Caco-2 (cell line): ENCODE measurements at places on chromosomes 7 and 10. TPM values are rescaled to one million over a fixed set of nuclear protein-coding genes. Genes with fewer than 3 reads are reported as not detected.

Gene SLC29A4
- 34.6 and 38.4 TPM in 2 replicates for total RNA-seq

- no peak overlapping the region for H3K4me3 ChIP-seq
- H3K27me3 ChIP-seq: no peaks in the 10 kb centered on the region
- no peaks in the 10 kb centered on the region for H3K36me3 ChIP-seq
- H3K27ac ChIP-seq: peak overlapping the region; percentile 31
Observed at GRCh38 chr10:103576862-103577261, 83.4 kb downstream of the NEURL1 start.

DNA sequence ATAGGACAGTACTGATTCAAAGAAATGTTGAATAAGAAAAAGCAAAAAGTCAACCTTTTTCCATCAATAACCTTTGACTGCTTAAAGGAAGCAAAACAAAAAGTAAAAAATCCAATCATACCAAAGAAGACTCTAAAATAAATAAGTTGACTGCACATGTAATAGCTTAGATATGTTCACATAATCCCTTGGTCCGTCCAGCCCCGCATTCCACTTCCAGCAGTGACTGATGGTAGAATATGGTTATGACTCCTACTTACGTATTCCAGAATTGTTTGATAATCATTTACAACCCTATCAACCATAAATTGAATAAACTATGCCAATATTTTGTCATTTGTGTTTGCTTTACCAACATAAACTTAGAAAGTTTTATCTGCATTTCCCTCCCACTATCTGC is 77.9 kb downstream of the CTNNA3 start:
- H3K27me3 ChIP-seq: no peaks in the 10 kb centered on the region
- H3K4me1 ChIP-seq: no peaks in the 10 kb centered on the region
- H3K4me3 ChIP-seq: no peak overlapping the region

GRCh38 chr10:52956461-52956860 is 183.9 kb upstream of the MBL2 start:
- peak; percentile 65 for DNase-seq
- peak overlapping the region; percentile 65 for H3K27ac ChIP-seq
- no peaks in the 10 kb centered on the region for H3K27me3 ChIP-seq
- peaks cover 37% of the 10 kb centered on the region for H3K4me1 ChIP-seq
- H3K4me3 ChIP-seq: no peak overlapping the region
- no peaks in the 10 kb centered on the region for H3K36me3 ChIP-seq

GRCh38 chr10:24650669-24651391 is 72.9 kb downstream of the ARHGAP21 start:
- no peaks in the 10 kb centered on the region for H3K36me3 ChIP-seq
- no peaks in the 10 kb centered on the region for H3K27me3 ChIP-seq
- no peaks in the 10 kb centered on the region for H3K4me1 ChIP-seq
- peak overlapping the region; percentile 4 for H3K27ac ChIP-seq
- peak; percentile 23 for DNase-seq
- H3K4me3 ChIP-seq: no peak overlapping the region

DNA sequence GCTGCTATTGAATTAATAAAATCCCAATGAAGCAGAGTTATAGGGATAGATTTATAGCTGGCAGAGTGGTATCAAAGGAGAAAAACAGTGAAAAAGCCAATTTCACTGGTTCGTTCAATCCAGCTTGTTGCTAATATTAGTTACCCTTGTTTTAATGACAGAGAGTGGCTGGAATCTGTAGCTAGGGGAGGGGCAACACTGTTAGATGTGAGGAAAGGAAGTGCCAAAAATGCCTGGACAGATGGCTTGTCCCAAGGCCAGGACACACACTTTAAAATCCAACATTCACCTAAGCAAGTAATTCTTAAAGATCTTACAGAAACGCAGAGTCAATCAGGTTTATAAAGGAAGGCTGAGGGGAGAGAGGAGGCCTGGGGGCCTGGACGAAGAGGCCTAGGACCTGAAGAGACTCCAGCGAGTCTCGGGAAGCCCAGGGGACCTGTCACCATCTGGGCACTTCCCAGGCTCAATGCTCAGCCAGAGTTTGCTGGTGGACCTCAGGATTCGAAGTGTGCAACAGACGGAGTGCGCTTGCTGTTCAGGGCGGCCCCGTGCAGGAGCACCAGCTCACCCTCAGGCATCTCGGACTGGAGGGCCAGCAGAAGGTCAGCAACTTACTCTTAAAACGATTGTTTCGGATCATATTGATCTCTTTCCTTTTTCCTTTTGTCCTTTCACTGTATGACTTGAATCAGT is 36.7 kb downstream of the TMEM248 start:
- no peak overlapping the region for H3K27ac ChIP-seq
- H3K27me3 ChIP-seq: no peaks in the 10 kb centered on the region
- peaks cover 5% of the 10 kb centered on the region for H3K4me1 ChIP-seq
- H3K4me3 ChIP-seq: no peak overlapping the region

Gene CNTNAP2
- 42.5 and 45.0 TPM in 2 replicates for total RNA-seq

- no peaks in the 10 kb centered on the region for H3K27me3 ChIP-seq
- H3K4me3 ChIP-seq: peak overlapping the region; percentile 75
- H3K36me3 ChIP-seq: no peaks in the 10 kb centered on the region
- H3K4me1 ChIP-seq: peaks cover 16% of the 10 kb centered on the region
Observed at GRCh38 chr10:119206603-119207365, 587 bp upstream of the GRK5 start.
